Adrenal gland (tissue), 19 donors: ENCODE measurements at places on chromosomes 13 and 19.

DNA sequence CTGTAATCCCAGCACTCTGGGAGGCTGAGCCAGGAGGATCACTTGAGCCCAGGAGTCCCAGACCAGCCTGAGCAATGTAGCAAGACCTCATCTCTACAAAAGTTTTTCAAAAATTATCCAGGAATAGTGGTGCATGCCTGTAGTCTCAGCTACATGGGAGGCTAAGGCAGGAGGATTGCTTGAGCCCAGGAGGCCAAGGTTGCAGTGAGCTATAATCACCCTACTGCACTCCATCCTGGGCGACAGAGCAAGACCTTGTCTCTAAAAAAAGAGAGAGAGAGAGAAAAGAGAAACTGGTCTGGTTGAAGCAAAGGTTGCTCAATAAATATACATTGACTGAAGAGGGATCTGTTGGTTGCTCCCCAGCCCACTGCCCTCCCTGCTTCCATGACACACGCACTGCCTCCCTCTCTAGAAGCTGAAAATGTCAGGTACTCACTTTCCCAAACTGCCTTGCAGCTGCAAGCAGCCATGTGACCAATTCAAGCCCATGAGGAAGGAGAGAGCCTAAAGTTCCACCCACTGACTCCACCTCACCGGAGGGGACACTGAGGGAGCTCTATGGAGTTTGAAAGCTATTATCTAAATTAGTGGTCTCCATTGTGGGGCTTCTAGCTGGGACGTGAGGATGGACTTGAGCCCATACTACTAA is 14.0 kb downstream of the CEACAM16 start:
- no peak for DNase-seq

GRCh38 chr13:68261105-68261504 is 1031.0 kb upstream of the PCDH9 start:
- no peak for DNase-seq

DNA sequence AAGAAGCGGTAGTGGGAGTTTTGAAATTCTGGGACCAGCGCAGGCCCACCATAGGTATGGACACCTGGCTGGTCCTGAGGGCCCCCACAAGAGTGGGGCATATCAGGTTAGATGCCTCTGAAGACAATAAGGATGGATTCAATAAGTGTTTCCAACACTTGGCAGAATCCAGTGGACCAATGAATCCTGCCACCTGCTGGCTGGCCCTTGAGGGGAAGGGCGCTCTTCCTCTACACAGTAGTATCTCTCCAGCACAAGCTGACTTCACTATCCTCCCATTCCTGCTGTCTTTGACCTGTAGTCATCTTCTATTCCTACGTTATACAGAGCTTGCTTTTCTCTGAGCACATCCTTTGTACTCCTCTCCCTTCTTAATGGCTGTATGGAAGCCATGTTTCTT is 199.7 kb upstream of the TSHZ3 start:
- DNase-seq, result peak; percentile 20

- DNase-seq, result no peak
Observed at GRCh38 chr13:62643799-62644524, 1228.3 kb upstream of the PCDH20 start.

GRCh38 chr13:75935805-75936204 is 299.7 kb downstream of the LMO7 start:
- no peak for DNase-seq
